Fibroblast of skin of scalp (primary cell): ENCODE measurements at places on chromosomes 16 and 17.

- peak; percentile 77 for DNase-seq
Measured at GRCh38 chr16:30628628-30629540, 18.7 kb upstream of the ZNF689 start.

- no peak for DNase-seq
Measured at GRCh38 chr16:23966597-23967394, 131.0 kb downstream of the PRKCB start.

DNA sequence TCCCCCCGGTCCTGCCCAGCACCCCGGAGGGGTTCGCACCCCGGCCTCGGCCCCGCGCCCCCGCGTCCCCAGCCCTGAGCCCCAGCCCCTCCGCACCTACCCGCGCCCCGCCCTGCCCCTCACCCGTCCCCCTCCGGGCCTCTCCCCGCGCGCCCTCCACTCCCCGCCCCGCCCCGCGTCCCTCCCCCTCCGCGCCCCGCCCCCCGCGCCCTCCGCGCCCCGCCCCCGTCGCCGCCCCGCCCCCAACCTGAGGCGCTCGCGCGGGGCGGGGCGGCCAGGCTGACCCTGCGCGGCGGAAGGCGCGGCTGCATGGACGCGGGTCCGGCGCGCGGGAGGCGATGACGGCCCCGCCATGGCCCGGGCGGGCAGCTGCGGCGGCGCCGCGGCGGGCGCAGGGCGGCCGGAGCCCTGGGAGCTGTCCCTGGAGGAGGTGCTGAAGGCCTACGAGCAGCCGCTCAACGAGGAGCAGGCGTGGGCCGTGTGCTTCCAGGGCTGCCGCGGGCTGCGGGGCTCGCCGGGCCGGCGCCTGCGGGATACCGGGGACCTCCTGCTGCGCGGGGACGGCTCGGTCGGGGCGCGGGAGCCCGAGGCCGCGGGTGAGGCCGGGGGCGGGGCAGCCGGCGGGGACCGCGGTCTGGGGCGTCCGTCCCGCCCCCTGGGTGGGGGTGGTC lies at the start of gene SPIRE2:
TSS of gene SPIRE2 (plus strand) at position 277 of the 671 bp plus-strand sequence. CDS start at position 353, 76 bp downstream.
- peak; percentile 78 for DNase-seq

DNA sequence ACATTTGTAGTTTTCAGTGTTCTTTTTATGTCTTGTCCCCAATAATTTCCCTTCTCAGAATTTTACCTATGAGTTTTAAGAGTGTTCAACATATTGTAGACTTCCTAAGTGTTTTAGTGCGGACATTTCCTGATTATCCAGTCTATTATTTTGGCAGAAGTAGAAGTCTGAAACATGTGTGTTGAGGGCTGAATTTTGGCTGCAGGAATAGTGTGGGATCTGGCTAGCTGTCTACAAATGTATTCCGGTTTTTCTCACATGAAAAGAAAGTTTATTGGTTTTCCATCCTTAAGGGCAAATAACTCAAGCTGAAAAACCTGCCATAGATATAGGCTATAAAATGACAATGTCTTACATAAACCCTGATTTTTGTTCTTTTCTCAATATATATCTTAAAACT lies 33.0 kb upstream of the CA10 start:
- no peak for DNase-seq

DNA sequence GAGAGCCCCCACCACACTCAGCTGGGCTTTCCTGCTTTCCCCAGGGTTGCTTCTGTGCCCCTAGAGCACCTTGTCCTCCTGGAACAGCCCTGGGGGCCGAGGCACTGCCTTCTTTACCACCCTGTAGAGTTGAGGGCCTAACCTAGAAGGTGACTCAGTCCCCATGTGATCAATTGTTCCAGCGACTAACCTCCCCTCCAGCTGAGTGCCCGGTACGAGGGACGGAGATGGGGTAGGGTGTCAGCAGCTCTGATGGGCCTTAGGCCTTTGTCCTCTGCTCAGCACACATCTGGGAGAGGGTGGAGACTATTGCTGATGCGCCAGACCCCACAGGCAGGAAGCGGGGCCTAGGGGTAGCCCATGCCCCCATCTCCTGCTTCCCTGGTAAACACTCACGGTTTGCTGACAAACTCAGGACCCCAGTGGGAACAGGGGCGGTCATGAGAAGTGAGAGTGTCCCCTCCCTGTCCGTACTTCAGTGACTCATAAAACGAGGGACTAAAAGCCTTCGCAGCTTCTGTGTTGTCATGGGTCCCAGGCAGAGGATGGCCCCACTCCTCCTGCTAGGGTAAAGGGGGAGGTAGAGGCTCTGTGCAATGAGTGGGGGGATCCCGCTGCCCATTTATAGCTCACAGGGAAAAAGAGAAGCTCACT lies 33.1 kb downstream of the NECAB2 start:
- DNase-seq, result no peak

GRCh38 chr16:68230956-68231355 lies 5.0 kb downstream of the ESRP2 start:
- no peak for DNase-seq

DNA sequence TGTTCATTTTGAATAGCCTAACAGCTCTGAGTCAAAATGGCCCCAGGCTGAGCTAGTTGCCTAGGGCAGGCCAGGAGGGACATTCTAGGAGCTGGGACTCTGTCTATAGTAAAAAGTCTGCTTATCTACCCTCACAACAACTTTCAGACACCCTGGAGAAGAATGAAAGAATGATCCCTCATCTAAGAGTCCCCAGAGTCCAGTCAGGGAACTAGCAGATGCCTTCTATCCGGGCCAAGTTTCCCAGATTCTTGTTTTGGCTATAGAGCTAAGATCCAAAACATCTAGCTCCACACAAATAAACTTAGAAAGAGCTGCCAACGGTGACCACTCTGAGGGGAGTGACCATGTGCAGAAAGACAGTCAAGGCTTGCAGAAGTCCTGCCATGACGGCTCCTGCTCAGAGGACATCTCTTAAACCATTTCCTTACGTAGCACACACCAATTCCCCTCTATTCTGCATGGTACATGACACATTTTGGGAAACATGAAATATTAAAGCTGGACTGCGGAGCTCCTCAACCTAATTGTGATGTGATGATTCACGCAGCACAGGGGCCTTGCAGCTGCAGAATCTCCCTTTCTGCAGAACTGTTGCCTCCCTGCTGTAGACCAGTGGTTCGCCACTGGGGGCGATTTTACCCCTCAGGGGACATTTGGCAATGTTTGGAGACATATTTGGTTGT lies 24.2 kb downstream of the FAM20A start:
- DNase-seq, result peak; percentile 42

DNA sequence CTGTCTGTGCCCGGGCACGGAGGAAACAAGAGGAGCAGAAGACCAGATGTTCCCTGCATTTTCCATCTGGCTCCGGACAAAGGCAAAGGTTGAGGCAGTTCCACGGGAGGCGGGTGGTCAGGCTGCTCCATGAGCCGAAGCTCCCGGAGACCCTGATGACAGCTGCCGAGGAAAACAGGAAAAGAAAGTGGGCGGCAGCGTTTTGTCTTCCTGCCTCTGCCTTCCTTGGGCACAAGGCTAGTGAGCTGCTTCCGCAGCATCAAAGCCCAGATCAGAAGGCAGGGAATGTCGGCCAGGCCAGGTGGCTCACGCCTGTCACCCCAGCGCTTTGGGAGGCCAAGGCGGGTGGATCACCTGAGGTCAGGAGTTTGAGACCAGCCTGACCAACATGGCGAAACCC lies 16.2 kb downstream of the SLC43A2 start:
- no peak for DNase-seq

GRCh38 chr17:10724546-10725195 lies 5.2 kb downstream of the TMEM220 start:
- DNase-seq, result no peak

GRCh38 chr17:83196973-83197880 lies 117.8 kb downstream of the METRNL start:
- DNase-seq, result peak; percentile 79

DNA sequence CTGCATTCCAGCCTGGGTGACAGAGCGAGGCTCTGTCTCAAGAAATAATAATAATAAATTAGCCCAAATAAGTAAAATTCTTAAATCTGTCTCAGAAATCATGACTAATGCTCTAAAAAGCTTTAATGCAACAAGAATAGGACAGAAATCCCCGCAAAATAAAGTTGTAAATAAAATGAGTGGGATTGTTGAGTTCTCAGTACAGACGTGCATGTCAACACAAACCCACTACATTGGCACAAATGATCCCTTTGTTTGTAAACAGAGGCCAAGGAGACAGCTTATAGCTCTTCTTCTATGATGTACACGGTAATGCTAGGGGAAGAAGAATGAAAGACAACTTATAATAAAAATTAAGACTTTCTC lies 6.0 kb downstream of the STAT5B start:
- peak; percentile 60 for DNase-seq
